ENCODE measurements at places on chromosomes 2 and 18. TPM values are rescaled to one million over a fixed set of nuclear protein-coding genes. Genes with fewer than 3 reads are reported as not detected.

- no peak for DNase-seq
These were observed 47.1 kb downstream of the ACSL3 start for GRCh38 chr2:222907790-222908441.

- no peak for DNase-seq
These were observed 22.9 kb upstream of the MTX2 start for GRCh38 chr2:176246331-176246730.

DNA sequence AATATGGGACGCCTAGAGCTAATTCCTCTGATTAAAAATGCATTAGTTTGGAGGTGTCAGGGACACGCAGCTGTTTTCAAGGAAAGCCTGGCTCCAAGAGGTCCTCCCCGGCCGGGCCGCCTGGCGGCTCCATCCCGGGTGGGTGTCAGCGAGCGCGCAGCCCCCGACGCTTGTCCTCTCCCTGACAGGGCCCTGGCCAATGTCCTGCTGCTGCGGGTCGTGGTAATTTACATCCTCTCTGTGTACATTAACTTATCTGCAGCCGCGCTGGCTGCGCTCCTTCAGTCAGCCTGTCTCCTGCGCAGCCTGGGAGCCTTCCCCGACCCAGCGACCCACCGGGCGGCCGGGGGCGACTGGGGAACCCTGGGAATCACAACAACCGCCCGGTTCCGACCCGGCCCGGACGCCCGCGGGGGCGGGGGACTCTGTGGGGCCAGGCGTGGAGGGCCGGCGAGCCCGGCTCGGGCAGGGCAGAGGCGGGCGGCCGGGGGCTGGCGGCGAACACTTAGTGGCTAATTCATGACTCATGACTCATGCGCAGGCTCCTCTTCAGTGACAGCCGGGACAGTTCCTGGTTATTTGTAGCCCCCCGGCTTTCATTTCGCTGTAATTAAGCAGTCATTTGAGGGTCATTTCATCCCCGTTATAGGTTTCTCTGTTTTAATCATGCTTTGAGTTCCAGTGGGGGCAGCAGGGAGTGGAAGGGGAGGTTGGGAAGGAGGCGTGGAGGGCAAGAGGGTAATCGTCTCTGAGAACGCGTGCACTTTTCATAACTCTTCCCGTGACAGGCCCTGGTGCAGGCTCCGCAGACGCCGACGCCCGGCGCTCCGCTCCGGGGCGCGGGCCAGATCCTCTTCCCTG is 141.9 kb upstream of the CTAGE1 start:
- DNase-seq = peak; percentile 83

GRCh38 chr18:58247363-58247834 is 203.4 kb downstream of the NEDD4L start:
- DNase-seq = no peak

- DNase-seq = no peak
These were observed 557.7 kb upstream of the CHAC2 start for GRCh38 chr2:53209679-53210458.

GRCh38 chr2:102337481-102338386 is 17.9 kb upstream of the IL18R1 start:
- no peak for DNase-seq

DNA sequence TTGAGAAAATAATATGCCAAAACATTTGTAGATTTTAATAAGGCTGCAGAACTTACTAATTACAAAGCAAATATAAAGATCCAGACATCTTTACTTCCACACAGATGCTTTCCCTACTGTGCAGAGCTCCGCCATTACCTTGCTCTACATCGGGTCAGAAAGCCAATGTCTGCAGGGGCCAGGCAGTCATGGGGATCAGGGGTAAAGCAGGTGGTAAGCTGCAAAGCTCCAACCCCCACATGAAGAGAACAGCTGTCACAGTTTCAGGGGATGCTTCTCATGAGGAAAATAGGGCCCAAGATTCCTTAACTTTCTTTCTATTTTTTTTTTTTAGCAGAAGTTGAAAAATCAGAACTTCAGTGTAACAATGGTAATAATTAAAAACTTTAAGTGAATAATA is 102.7 kb downstream of the DCC start:
- no peak for DNase-seq

DNA sequence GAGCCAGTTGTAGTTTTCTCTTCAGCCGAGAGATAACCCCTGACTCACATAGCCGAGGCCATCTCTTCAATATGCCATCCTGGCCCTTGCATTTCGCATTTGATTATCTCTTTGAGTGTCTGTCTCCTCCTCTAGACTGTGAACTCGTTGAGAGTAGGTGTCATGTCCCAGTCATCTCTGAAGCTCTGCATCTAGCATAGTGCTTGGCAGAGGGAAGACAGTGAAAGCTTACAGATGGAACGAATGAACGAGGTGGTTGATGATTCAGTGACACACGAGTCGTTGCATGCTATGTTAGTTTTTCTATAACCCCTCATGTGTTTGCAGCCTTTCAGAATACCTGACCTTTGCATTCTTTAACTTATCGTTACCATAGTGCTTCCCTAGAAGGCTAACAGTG is 59.9 kb upstream of the CYRIA start:
- peak; percentile 29 for DNase-seq

Gene NT5DC4
- total RNA-seq = not detected

Gene COL6A3
- 0.41 TPM for total RNA-seq

Gene C2orf80
- not detected for total RNA-seq
